Neural progenitor cell (in vitro differentiated cells): ENCODE measurements at places on chromosomes 6 and 20. TPM values are rescaled to one million over a fixed set of nuclear protein-coding genes. Genes with fewer than 3 reads are reported as not detected.

GRCh38 chr6:156873654-156874380, 96.6 kb downstream of the ARID1B start:
- no peak for DNase-seq

DNA sequence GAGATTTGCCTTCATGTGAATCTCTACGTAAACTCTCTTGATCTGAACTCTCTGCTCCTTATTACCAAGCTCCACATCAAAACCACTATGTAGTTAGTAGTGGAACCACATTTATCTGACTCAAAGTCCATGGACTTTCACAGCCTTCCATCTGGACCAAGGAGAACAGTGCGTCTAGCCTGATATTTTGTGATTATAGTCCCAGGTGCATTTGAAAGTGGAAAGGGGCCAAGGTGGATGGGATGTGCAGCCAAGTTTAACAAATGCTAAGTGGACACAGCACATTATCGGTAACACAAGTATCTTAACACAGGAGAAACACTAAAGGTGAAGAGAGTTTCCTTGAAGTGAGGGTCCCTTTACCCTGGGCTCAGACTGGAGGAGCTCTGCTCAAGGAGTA, 281.2 kb upstream of the SGK1 start:
- DNase-seq, result no peak

DNA sequence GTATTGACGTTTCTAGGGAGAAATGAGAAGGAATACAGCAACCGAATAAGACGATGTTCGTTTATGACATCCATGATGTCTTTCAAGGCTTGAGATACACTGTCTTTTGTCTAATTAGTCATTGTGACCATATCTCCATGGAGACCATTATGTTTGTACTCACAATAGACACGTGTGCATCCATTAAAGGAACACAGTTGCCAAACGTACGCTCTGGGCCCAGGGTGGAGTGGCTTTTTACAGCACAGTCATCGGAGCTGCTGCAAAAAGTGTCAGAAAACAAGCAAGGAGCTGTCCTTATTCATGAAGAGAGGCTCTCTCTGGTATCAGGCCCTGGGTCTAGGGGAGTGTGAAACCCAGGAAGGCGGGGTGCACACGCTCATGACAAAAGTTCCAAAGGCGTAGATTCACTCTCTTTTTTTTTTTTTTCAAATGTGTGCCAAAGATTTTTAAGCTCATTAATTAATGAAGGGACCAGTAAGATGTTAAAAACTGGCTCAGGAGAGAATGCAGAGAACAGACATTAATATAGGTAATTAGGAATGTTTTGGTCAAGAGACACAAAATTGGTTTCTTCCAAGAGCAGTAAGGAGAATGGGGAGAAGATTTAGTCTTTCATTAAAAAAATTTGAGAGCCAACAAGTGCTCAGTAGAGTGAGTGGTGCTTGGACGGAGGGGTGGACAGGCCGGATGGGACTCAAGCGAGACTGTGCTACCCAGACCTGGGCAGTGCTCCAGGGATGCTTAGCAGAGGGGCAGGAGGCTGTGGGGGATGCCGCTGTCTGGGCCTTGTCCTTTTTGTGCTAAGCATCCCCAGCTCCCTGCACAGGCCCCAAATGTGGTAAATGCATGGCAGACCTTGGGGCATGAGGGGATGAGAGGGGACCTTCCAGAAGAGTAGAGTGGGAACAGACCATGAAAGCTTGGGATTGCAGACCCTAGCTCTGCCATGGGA, 34.9 kb upstream of the GTSF1L start:
- no peak for DNase-seq

GRCh38 chr20:9163251-9163650, 94.4 kb downstream of the PLCB4 start:
- DNase-seq, result no peak

GRCh38 chr20:3794701-3795420, 1.2 kb upstream of the CDC25B start:
- peak; percentile 0 for DNase-seq

DNA sequence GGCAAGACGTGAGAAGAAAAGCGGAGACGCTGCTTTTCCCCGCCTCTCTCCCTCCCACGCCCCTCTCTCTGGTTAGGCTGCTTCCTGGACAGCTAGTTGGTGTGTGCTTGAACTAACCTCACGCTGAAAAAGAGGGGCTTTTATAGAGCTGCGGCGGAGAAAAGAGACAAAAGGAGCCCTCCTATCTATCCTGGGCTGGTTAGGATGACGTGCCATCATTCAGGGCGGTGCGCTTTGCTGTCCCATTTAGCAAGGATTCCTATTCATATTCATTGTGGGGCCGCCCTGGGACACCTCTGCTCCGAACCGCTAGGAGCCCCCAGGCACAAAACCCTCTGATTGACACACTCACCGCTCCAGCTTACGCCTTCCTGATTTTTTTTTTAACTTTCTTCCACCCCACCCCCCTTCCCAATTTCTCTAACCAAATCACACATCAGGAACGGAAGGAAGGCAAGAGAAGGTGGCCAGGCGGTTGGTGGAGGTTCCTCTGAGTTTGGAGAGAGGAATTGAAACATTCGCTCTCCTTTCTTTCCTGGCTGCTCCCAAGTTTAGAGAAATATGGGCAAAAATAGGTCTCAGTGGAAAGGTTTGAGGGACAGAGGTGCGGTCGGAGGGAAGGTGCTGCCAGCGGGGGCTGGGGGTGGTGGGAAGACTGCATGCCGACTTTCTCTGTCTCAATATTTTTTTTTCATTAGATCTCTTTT, at the start of gene OLIG3:
Gene OLIG3 (minus strand): TSS at position 114 of the 707 bp plus-strand sequence. CDS start 224 bp downstream, outside the sequence.
- DNase-seq, result peak; percentile 72

- peak; percentile 81 for DNase-seq
Observed at GRCh38 chr6:22036275-22036674, 260.6 kb downstream of the PRL start.

DNA sequence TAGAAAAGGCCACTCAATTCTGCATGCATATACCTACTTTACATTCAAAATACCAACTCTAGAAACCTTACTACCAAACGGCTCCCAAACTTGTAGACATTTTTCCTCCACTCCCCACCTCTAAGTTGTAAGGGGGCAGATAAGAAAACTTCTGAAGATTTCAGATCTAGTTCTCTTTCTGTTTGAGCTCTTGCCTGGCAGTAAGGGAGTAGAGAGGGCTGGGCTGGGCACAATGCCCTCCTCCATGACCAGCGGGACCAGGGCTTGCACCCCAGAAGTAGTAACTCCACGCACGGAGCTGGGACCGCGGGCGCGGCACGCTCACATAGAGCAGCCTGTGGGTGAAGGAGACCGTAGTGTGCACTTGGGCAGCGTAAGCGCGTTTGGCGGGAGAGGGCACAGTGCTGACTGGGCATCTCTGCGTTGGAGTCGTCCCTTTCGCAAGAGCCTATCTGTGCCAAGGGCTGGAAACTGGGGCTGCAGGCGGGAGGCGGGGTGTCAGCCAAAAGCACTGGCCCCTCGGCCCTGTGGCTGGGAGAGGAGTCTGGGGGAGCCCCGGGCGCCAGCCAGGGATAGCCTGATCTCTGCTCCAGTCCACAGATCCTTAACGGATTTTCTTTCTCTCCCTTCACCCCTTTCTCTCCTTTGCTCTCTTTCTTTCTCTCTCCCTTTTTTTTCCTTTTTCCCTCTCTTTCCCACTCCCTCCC, 32.4 kb downstream of the PHACTR1 start:
- DNase-seq, result peak; percentile 83

- DNase-seq, result no peak
Observed at GRCh38 chr20:58853466-58853865, 950 bp downstream of the GNAS start.

- DNase-seq, result no peak
Observed at GRCh38 chr6:165732696-165733488, 69.9 kb upstream of the PDE10A start.

DNA sequence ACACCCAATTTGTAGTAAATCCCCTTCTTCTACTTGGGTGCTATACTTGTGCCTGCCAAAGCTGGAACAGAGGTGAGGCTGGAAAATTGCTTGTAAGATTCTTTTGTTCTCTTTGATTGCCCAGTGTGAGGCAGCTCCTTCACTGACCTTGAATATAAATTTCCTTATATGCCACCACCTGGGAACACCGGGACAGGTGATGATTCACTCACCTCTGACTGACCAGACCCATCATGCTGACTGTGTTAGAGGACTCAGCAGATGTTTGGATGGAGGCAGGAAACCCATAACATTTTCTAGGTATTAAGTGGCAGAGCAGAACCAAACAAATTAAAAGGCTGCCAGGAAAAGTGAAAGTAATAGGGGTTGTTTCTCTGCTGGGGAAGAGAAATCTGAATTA, 120.9 kb downstream of the GRM1 start:
- no peak for DNase-seq

The CFB gene
- 0.50 TPM in 1 of 2 replicates, not detected in the other for total RNA-seq

The REPS1 gene
- total RNA-seq, result 86.1 and 97.5 TPM in 2 replicates

The BIRC7 gene
- total RNA-seq, result not detected in 2 replicates

The C20orf141 gene
- total RNA-seq, result not detected in 2 replicates
